A549 treated with Mapracorat at 1 μM for 4 hours (cell line): ENCODE measurements at places on chromosomes 7 and 10. TPM values are rescaled to one million over a fixed set of nuclear protein-coding genes. Genes with fewer than 3 reads are reported as not detected.

The CALHM1 gene
- 0.04 TPM in 1 of 5 replicates, not detected in the others for total RNA-seq

The RBM20 gene
- 2.3 to 3.2 TPM (median 3.0 TPM) in 5 replicates for total RNA-seq

The ZNF365 gene
- total RNA-seq = 0.95 to 1.5 TPM (median 1.0 TPM) in 5 replicates

The CNPY1 gene
- total RNA-seq = not detected in 5 replicates

The ZMIZ1 gene
- total RNA-seq = 34.9 to 45.9 TPM (median 43.5 TPM) in 5 replicates

The FAM25C gene
- total RNA-seq = 1.2 to 1.7 TPM in 2 of 5 replicates, not detected in the others

The NUTM2D gene
- total RNA-seq = 1.00 to 1.6 TPM (median 1.3 TPM) in 5 replicates

The HTR5A gene
- total RNA-seq = not detected in 5 replicates

The CNPY4 gene
- 8.9 to 11.2 TPM (median 11.0 TPM) in 5 replicates for total RNA-seq

The HSPA12A gene
- total RNA-seq = 8.8 to 10.5 TPM (median 9.7 TPM) in 5 replicates

The NAT16 gene
- total RNA-seq = 0.15 to 0.20 TPM (median 0.15 TPM) in 5 replicates

The PLAC9 gene
- 0.24 TPM in 1 of 5 replicates, not detected in the others for total RNA-seq

The CTAGE8 gene
- not detected in 5 replicates for total RNA-seq

The SLC13A4 gene
- total RNA-seq = 0.07 to 0.23 TPM in 2 of 5 replicates, not detected in the others

The ABCB4 gene
- total RNA-seq = 0.06 TPM in 1 of 5 replicates, not detected in the others

The KNDC1 gene
- total RNA-seq = 0.77 to 1.9 TPM (median 1.3 TPM) in 5 replicates

The TMEM229A gene
- not detected in 5 replicates for total RNA-seq

The CDC14C gene
- not detected in 5 replicates for total RNA-seq

The OR2A42 gene
- total RNA-seq = not detected in 5 replicates

The DNAJC2 gene
- total RNA-seq = 38.4 to 44.8 TPM (median 40.4 TPM) in 5 replicates

The GFRA1 gene
- 8.5 to 11.6 TPM (median 9.8 TPM) in 5 replicates for total RNA-seq

The IFIT1 gene
- total RNA-seq = 3.5 to 5.5 TPM (median 4.7 TPM) in 5 replicates

The EPHA1 gene
- total RNA-seq = 0.22 TPM in 1 of 5 replicates, not detected in the others

The FAM200A gene
- 4.2 to 6.7 TPM (median 6.2 TPM) in 5 replicates for total RNA-seq

The SIRT1 gene
- 17.1 to 19.7 TPM (median 18.7 TPM) in 5 replicates for total RNA-seq

The ENKUR gene
- total RNA-seq = 0.19 to 0.41 TPM (median 0.35 TPM) in 5 replicates

The ZCWPW1 gene
- total RNA-seq = 0.85 to 1.9 TPM (median 1.3 TPM) in 5 replicates

The BTBD16 gene
- total RNA-seq = 0.28 to 0.88 TPM (median 0.57 TPM) in 5 replicates

The SVOPL gene
- not detected in 5 replicates for total RNA-seq

The ADGRA1 gene
- 0.05 to 0.40 TPM (median 0.14 TPM) in 5 replicates for total RNA-seq

The RBP4 gene
- total RNA-seq = 6.0 to 11.8 TPM (median 9.4 TPM) in 5 replicates

The EVX1 gene
- 0.07 to 0.21 TPM (median 0.14 TPM) in 5 replicates for total RNA-seq

The MALRD1 gene
- total RNA-seq = not detected in 5 replicates

The GBX1 gene
- total RNA-seq = 0.20 TPM in 1 of 5 replicates, not detected in the others

The CPN1 gene
- total RNA-seq = 0.15 to 0.45 TPM (median 0.35 TPM) in 5 replicates

The FAM13C gene
- 0.08 to 0.39 TPM (median 0.24 TPM) in 4 of 5 replicates, not detected in the other for total RNA-seq

The AGAP3 gene
- 44.1 to 66.6 TPM (median 65.4 TPM) in 5 replicates for total RNA-seq

The LRRC61 gene
- not detected in 5 replicates for total RNA-seq

The FAM131B gene
- total RNA-seq = 0.27 to 0.49 TPM (median 0.43 TPM) in 5 replicates

The VWDE gene
- total RNA-seq = 0.28 to 1.4 TPM (median 0.58 TPM) in 5 replicates
